Breast epithelium (tissue), 4 donors: ENCODE measurements at places on chromosomes 6 and 20.
A peak's percentile ranks its signal among the peaks of the same experiment; 100 is the strongest.

DNA sequence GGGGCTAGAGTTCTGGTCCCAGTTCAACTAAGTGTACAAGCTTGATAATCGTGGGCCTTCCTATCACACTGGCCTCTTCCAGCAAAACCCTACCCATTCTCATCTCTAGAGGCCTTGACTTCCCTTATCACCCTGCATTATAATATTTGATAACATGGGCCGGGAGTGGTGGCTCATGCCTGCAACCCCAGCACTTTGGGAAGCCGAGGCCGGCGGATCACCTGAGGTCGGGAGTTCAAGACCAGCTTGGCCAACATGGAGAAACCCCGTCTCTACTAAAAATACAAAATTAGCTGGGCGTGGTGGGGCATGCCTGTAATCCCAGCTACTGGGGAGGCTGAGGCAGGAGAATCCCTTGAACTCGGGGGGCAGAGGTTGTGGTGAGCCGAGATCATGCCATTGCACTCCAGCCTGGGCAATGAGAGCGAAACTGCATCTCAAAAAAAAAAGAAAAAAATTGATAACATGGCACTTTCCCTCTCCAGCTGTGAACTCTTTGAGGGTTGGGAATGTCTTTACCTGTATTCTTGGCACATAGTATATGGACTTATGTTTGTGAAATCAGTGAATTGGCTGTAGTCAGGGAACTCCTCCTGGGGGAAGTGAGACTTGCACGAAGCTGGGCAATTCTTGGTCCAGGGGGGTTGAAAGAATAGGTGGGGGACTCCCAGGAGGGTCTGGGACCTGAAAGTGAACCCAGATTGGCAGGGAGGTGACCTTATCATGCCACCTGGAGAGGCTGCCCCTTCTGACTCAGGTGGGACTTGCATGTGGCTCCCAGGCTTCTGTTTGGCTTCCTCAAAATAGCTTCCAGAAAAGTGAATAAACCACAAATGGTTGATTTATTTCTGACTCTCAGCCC, 915 bp upstream of the C6orf47 start:
- no peak for DNase-seq

DNA sequence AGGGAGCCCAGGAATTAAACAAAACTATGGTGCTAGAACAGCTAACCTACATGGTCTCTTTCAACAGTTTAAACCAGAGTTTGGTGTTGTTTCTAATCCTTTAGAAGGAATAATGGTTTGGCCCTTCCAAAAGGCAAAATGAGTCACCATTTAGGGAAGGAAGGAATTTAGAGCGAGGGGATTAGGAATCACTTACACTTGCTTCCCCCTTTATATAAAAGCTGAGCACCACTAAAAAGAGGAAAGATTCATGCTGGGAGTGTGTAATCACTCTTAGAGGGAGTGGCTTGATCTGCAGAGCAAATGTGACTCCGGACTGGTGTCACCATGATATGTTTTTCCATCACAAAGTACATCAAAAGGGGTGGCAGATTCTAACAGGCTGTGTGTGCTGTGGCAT, 63.6 kb downstream of the F13A1 start:
- no peak for DNase-seq

DNA sequence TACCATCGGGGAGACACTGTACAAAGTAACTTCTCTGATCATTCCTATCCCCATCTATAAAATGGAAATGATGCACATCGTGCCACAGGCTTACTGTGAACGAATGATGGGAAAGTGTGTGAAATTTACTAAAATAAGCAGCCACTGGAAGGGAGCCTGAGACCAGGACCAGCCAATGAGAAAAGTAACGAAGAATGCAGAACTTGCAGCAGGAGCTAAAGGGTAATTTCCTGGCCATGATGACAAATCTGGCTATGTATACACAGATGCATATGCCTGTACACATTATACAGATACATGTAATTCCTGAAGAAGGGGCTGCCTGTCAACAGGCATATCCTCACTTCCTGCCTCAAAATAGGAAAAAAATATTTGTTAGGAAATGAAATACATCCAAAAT, 47.4 kb downstream of the GMDS start:
- DNase-seq = no peak

GRCh38 chr20:48238326-48238725, 453.0 kb upstream of the SULF2 start:
- no peak for DNase-seq

- no peak for DNase-seq
These were observed 59.6 kb upstream of the SPDEF start for GRCh38 chr6:34615574-34616226.

DNA sequence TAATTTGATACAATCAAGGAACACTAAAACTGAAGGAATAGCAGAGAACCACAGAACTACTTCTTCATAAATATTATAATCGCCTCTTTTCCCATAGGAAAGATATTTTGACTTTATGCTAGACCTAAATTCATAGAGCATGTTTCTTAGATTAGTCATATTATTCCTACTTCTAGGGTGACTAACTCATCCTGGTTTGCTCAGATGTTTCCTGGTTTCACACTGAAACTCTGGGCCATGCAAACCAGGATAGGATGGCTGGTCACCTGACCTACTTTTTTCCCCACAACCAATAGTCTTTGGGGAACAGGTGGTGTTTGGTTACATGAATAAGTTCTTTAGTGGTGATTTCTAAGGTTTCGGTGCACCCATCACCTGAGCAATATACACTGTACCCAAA, 42.8 kb downstream of the MMS22L start:
- DNase-seq = no peak

- no peak for DNase-seq
These were observed 100.8 kb upstream of the SLC35B3 start for GRCh38 chr6:8536122-8536521.

GRCh38 chr6:168565112-168565511, 124.1 kb downstream of the SMOC2 start:
- DNase-seq = no peak

GRCh38 chr6:81265106-81265505, 487.4 kb downstream of the TENT5A start:
- no peak for DNase-seq

- DNase-seq = no peak
These were observed 23.6 kb downstream of the CDS2 start for GRCh38 chr20:5150226-5151076.

- no peak for DNase-seq
These were observed 301.2 kb downstream of the CDKAL1 start for GRCh38 chr6:20835315-20836010.

DNA sequence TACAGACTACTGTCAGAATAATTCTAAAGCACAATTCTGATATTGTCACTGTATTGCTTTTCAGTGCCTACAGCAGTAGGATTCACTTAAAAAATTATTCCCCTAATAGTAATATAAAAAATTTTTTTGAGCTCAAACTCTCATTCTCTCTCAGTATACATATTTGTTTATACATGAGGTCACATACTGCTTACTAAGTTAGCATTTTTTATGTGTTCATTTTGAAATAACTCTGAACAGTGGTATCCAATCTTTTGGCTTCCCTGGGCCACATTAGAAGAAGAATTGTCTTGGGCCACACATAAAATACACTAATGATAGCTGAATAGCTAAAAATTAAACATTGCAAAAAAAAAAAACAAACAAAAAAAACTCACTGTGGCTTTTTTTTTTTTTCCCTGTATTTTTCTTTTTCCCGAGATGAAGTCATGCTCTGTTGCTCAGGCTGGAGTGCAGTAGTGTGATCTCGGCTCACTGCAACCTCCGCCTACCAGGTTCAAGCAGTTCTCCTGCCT, 38.6 kb downstream of the ASXL1 start:
- no peak for DNase-seq

GRCh38 chr20:40952136-40952535, 76.5 kb upstream of the TOP1 start:
- no peak for DNase-seq

DNA sequence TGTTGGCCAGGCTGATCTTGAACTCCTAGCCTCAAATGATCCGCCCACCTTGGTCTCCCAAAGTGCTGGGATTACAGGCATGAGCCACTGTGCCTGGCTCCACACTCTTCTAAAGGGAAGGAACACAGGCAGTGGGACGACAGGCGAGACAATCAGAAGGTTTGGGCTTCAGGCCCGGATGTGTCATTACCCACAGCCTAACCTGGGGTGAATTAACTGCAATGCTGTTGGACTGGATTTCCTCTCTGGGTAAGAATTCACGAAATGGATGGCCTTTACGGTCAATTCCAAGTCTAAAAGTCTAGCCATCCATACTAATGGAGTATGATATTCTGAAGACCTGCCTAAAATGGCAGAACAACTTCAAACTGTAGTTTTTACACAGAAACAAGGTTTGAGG, 83.7 kb upstream of the CCDC28A start:
- DNase-seq = no peak

- DNase-seq = no peak
These were observed 36.7 kb upstream of the CCN6 start for GRCh38 chr6:112017169-112017568.

DNA sequence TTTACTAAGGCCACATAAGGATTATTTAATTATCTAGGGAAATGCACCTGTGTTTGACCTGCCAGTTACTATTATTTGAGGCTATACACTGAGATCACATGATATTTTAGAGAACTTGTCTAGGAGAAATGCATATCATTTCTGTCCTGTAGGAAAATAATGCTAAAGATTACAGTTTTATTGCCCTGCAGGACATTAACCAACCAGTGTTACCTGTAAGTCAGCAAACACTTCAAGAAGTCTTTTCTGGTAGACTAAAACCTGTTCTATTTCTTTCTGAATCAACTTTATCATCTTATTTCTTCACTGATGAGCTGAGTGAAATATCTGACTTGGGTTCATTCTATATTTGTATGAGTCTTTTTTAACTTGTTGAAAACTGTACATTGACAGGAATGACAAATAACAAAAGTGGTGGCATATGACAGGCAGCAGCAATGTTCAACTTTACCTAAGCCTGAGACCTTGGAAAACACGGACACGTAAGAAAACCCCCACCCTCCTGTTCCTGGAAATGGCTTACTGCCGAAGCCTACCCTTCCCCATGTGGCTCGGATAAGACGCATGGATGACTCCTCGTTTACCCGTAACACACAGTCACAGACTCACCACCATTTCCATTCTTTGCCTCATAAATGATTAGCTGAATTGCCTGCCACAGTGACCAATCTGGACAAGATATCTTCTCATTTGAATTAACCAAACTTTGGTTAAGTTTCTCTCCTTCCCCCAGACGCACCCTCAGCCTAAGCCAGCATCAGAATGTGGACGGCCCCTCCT, 118.0 kb upstream of the CD93 start:
- no peak for DNase-seq

DNA sequence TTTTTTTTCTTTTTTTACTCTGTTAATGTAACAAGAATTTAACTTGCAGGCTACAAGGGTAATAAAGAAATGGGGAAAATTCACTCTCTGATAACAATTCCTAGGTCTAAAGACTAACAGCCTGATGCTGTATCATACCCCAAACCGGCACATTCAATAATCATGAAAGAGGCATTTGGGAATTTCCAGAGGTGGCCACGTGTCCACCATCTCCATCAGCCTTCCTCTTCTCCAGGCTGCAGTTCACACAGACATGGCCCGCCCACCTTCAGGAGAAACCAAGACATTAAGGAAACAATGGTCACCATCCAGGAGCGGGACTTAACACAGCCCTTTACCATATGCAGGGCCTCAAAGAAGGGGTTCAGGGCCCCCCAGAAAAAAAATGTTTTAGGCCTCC, 44.8 kb downstream of the PDE10A start:
- no peak for DNase-seq

DNA sequence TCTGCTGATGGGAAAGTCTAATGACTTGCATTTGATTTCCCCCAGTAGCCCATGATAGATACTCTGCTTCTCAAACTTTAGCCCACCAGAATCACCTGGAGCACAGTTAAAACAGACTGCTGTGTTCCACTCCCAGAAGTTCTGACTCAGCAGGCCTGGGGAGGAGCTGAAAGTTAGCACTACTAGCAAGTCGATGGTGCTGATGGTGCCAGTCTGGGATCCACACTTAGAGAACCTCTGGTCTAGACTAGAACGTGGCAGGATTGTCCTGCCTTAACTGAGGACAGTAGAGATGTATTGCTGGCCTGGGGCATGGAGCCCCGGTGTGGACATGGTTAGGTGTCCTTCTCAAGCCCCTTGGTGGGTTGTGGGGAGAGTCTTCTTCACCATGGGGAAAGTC, 8.7 kb downstream of the TOX2 start:
- DNase-seq = no peak

GRCh38 chr6:28425944-28426541, 17.2 kb downstream of the ZSCAN23 start:
- DNase-seq = no peak

- no peak for DNase-seq
These were observed 96.9 kb upstream of the SLC24A3 start for GRCh38 chr20:19115581-19115980.

DNA sequence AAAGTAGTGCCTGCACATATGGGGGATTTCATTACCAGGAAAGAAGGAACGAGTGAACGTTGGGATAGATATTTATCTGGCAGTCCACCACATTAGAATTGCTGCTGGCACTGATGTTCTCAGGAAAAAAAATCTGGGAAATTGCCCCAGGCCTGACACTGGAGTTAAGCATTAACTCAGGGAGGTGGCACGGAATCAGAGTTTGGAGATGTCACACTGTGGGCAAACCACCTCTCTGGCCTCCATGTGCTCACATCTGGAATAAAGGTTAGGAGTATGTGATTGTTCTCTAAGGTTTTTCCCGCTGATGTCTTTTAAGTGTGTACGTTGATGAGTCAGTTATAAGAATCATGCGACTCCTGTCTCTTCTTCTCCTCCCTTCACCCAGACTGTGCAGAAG, 7.9 kb downstream of the TGM3 start:
- no peak for DNase-seq

DNA sequence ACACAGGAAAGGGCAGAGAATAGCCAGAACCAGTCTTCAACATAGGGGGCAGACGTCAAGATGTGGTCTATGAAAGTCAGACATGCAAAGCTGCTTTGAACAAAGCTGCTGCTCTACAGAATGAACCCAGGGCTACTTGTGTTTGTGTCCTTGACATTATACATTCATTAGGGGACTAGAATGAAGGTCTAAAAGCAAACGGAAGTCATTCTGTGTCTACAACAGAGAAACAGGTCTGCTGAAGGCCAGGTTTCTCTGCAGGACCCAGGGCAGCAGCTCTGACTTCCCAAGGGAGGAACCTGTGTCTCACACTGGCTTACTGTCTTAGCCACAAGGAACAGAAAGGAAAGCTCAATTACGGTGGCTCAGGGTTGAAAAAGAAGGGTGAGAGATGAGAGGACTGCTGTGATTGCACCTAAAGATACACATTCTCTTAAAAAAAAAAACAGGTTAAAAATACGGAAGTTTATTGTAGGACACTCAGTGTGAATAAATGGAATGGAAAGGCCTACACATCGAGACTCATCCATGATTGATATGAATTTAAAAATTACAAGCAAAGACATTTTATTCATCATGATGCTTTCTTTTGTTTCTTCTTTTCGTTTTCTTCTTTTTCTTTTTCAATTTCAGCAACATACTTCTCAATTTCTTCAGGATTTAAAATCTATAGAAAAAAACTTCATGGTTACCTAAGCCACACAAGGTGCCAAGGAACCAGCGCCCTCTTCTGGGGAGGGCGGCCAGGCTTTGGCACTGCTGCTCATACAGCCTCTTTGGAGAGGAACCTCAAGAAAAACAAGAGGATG, 6.7 kb downstream of the PSMA7 start:
- peak; percentile 70 for DNase-seq

GRCh38 chr6:3872370-3872854, 23.2 kb downstream of the FAM50B start:
- DNase-seq = no peak

- DNase-seq = no peak
These were observed 163.2 kb upstream of the ZNF337 start for GRCh38 chr20:25859649-25860530.
